NCI-H146 (cell line): ENCODE measurements at places on chromosomes 6 and 20.

DNA sequence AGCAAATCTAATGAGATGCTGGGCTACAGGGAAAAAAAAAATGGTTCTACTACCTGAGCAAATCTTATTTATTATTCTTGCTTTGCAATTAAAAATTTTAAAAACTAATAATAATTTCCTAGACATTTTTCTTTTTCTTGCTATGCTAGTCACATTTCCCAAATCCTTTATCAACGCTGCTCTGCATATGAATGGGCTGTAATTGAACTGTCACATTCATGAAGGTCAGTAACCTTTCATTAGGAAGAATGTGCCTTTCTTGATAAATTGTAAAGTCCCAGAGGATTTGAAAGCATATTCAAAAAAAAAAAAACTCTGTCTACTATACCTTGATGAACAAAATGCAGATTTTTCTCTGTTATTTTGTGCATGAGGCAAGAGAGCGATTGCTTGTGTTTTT, 538.7 kb upstream of the ID4 start:
- DNase-seq: peak; percentile 11

GRCh38 chr6:4714961-4715501, 61.2 kb upstream of the CDYL start:
- no peak for DNase-seq

DNA sequence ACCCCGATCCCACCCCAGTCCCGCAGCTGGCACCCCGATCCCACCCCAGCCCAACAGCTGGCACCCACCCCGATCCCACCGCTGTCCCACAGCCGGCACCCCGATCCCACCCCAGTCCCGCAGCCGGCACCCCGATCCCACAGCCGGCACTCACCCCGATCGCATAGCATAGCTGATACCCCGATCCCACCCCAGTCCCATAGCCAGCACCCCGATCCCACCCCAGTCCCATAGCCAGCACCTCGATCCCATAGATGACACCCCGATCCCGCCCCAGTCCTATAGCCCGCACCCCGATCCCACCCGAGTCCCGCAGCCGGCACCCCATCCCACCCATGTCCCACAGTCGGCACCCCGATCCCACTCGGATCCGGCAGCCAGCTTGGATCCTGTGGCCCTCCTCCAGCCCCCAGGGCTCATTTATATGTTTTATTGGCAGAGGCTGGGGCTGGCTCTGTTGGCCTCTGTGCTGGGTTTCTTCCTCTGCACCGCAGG, 897 bp upstream of the GMEB2 start:
- no peak for DNase-seq

- DNase-seq: peak; percentile 95
These were observed 62.4 kb downstream of the TNFRSF21 start for GRCh38 chr6:47247227-47247797.

- DNase-seq: no peak
These were observed 83.5 kb downstream of the FRK start for GRCh38 chr6:115977220-115977619.
